ENCODE measurements at places on chromosomes 11 and 22.
A peak's percentile ranks its signal among the peaks of the same experiment; 100 is the strongest.

DNA sequence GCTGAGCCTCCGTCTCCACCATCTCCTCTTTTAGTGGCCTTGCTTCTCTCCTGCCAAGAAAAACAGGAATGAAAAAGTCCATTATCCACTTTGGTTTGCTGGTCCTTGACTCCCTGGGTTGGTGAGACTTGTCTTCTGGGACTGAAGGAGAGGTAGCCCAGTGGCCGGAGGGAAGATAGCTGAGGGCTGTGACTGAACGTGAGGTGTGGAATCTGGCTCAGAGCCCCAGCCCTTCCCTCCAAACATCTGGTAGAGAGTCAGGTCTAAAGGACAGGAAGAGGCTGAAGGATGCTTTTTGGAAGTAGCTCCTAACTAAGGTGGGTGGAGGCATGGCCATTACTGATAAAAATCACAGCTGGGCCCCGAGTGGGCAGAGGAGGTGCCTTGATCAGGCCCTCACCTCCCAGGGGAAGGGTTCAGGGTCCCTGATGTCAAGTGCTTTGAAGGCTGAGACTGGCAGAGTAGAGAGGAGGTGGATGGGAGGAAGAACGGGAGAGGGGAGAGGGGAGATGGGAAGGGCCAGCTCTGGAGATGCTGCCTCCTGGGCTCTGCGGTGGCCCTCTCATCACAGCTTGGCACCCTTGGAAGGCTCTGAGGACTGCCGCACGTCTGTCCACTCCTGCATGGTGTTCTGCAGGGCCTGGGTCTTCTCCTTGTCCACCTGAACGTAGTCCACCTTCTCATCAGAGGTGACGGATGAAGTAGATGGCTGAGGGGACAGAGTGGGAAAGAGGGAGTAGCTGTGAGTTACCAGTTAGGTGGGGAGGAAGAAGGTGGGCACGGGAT, 30.2 kb downstream of the USP35 start:
- DNase-seq = no peak

- DNase-seq = peak; percentile 78
Observed at GRCh38 chr22:47092896-47093311, 330.5 kb downstream of the TBC1D22A start.

DNA sequence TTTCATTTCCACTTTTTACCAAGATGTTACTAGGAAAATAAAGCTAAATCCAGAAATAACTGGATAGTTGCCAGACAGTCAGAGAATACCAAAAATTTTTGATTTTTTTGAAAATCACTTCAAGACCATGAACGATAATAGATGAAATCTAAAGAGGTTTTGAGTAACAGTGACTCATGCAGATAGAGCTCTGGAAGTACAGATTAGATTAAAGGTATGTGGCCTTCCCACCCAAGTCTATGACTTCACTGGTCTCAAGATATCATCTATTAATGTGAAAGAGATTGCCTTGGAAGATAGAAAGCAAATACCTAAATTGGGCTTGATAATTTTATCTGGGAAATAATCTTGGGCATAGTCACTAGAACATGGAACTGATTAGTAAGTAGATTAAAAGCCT, 415.9 kb downstream of the METTL15 start:
- DNase-seq = peak; percentile 58

DNA sequence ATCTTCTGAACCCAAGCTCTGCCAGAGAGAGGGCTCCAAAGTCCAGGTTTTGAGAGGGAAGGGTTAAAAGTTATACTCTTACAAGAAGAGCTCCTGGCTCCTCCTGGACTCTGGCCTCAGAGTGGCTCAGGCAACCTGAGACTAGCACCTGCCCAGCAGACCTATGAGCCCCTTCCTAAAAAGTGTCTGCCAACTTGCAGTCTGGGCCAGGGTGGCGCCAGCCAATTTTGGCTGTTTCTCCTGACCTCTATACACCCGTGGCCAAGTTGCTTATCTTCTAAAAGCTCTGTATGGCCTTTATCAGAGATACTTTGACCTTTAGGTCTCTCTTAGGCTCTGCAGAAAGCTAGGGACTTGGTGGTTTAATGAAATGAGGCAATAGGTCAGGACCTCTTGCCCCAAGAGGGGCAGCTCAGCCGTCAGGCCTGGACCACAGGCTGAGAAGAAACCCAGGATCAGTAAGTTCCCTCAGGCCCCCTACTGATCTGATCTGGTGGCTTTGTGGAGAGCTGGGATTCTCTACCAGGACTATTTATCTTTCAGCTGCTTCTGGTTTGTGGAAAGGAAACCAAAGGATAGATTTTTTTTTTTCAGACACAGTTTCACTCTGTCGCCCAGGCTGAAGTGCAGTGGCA, 10.3 kb upstream of the UCP3 start:
- no peak for DNase-seq

DNA sequence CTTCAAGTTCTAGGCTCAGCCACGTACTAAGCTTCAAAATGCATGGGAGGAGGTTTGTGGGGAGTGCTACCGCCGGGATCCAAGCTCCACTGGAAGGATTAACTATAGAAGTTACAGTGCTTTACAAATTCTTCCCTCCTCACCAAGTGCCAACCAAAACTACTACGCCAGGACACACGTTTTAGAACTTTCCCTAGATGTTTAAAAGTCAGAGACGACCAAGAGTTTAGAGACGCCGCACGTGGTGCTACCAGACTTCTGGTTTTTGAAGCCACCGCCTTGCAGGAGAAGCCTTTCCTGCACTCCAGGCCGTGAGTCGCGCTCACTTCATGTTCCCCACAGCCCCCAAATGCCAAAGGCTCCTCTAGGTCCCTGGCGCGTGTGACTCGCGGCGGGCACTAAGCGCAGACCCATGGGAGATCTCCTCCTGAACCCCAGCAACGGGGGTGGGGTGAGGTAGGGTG, 734 bp downstream of the SNU13 start:
- DNase-seq = peak; percentile 51

- no peak for DNase-seq
Observed at GRCh38 chr22:44786610-44787009, 34.2 kb downstream of the ARHGAP8 start.

- DNase-seq = no peak
Observed at GRCh38 chr22:23696326-23696851, 5.6 kb downstream of the RGL4 start.

DNA sequence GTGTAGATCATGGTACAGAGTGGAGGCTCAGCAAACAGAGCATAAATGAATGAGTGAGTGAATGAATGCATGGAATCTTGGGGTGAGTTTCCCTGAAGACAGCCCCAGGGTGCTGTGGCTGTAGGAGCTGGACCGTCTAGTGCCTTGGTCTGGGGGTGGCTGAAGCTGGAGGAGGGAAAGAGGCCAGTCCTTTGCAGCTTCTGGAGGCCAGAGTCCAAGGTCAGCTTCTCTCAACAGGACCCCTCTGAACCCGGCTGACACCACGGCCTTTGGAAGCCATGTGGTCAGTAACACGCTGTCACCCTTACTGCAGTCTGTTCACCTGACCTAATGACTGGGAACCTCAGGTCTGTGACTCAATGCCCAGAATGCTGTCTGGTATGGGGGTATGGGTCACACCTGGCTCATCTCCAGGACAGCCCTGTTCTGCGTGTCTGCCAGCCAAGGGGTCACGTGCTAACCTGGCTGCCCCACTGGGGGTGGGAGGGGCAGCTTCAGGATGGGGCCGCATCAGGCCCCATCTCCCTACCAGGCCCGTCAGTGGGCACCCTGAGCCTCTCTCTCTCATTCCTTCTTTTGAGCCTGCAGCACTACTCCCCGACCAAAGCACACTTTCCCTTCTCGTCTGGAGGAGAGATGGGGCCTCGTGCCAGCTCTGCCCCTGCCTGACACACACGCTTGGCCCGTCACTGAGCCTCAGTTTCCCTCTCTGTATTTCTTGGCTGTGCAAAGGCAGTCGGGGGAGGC, 24.1 kb upstream of the CHKA start:
- DNase-seq = peak; percentile 8

- DNase-seq = no peak
Observed at GRCh38 chr11:47396049-47396320, 12.4 kb upstream of the SLC39A13 start.

- DNase-seq = peak; percentile 51
Observed at GRCh38 chr22:30444632-30445437, 19.3 kb downstream of the MTFP1 start.

GRCh38 chr11:18367431-18367830, 26.9 kb upstream of the LDHA start:
- DNase-seq = peak; percentile 36

GRCh38 chr22:45617948-45618347, 53.7 kb upstream of the ATXN10 start:
- DNase-seq = no peak

- no peak for DNase-seq
Observed at GRCh38 chr11:129593098-129593497, 217.4 kb downstream of the BARX2 start.

GRCh38 chr22:41263704-41264103, 22.3 kb downstream of the RANGAP1 start:
- DNase-seq = peak; percentile 28

- DNase-seq = no peak
Observed at GRCh38 chr11:290621-291231, 1.8 kb downstream of the PGGHG start.

DNA sequence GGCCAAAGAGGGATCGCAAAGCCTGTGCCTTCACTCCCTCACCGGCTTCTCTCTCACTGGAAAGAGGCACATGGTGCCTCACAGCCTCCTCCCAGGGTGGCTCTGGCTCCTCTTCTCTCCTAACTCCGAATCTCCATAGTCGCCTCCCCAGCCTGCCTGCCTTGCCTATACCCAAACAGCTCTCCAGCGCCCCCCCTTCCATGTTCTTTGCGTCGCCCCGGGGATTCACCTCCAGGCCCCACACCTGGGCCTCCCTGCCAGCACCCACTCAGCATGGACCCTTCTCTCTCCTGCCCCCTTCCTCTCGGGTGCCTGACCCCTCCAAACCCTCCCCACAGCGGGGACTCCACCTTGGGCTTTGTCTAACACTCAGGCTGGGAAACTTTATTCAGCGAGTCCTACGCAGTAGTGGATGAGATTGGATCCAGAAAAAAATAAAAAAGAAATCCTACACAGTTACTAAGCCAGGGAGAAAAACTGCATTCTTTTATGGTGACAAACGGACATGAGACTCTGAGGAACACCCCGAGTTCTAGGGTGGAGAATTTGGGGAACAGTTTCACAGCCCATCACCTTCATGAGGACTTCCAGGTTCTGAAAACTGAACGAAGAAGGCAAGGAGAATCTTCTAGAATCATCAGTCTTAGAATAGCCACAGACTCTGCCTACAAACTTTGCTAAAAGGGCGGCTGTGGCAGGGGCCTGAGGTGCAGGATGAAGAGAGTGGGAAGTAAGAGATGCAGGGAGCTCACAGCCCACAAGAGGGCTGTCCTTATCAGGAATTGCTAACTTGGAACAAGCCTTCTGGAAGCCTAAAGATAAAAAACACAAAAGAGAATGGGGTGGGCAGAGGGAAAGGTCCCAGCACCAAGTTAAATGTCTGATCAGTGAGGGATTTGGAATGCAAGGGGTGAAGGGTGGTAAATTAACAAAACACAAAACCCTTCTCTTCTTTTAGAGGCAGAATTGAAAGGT, 5.3 kb downstream of the PPM1F start:
- DNase-seq = peak; percentile 74

DNA sequence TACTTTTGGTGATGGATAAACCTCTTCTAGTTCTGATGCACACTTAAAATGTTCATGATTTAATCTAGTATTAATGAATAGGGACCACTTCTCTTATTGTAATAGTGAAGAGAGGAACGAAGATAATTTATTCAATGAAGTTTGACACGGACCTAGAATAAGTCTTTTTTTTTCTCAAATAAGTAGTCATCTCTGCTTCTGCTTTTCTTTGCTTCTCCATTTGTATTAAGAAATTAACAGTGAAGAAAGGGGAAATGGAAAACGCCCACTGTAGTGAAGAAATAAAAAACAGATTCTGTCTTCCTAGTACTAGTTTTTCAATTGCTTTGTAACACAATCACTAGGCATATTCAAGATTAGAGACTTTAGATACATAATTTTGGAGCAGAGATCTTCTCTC, 73.0 kb downstream of the CD44 start:
- DNase-seq = no peak

GRCh38 chr11:119970555-119971304, 167.2 kb downstream of the TRIM29 start:
- DNase-seq = no peak

- DNase-seq = no peak
Observed at GRCh38 chr11:116473206-116473769, 299.5 kb downstream of the BUD13 start.

DNA sequence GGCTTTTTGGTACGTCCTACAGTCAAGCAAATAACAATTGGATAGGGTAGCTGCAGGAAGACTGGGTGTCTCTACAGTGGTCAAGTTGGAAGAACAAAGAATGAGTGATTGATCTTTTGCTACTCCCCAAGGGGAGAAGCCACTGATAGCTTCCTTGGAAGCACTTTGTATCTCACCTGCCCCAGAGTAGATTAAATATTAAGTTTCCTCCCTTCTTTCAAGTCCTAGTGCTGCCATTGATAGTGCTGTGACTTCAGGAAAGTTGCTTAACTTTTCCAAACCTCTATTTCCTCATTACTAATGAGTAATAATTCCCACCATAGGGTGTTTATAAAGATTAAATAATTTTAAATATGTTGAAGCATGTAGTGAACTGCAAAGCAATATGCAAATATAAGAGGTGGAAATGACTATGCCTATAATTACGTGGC, 35.6 kb upstream of the EHF start:
- DNase-seq = no peak

GRCh38 chr22:34334893-34335292, 414.6 kb upstream of the LARGE1 start:
- no peak for DNase-seq

DNA sequence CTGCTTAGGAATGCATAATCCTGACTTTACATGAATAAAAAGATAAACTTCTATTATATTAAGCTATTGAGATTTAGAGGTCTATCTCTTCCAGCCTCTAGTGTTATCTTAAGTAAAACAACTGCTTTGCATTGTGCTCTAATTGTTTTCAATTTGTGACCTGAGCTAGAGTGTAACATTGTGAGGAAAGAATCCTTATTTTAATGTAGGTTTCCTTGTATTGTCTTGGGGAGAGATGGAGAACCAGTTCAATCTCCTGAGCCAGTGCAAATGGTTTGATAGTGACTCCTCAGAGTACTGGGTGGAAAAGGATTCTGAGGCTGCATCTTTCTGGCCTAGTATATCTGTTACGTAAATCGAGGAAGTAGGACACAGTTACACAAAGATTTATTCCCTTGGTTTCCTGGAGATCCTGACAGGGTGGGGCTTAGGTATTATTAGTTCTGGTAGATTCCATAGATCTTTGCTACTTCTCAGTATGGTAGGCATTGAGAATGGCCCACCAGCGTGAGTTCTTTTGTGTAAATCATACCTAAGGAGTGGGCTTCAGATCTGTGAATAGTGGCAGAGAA, 683.5 kb upstream of the CCDC179 start:
- no peak for DNase-seq

DNA sequence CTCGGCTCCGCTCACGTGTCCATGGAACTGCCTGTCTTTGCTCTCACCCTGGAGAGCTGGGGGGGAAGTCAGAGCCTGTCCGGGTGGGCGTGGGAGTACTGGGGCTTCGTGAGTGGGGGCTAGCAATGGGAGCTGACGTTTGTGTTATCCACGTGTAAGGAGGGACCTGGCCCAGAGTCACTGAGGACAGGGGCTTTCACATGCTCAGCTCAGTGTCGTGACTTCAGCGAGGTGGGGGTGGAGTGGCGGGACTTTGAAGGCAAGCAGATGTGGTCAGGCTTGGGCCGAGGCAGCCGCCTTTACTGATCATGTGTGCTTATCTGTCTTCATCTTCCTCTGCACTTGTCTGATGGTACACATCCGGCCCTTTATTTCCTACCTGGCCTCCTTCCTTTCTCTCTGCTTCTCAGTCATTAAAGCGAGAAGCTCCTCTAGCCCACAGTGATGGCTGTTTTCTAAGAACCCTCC, 113.1 kb upstream of the NNMT start:
- DNase-seq = no peak

All from EH (cell line).